ENCODE measurements at places on chromosomes 2 and 18.
A peak's percentile ranks its signal among the peaks of the same experiment; 100 is the strongest.

DNA sequence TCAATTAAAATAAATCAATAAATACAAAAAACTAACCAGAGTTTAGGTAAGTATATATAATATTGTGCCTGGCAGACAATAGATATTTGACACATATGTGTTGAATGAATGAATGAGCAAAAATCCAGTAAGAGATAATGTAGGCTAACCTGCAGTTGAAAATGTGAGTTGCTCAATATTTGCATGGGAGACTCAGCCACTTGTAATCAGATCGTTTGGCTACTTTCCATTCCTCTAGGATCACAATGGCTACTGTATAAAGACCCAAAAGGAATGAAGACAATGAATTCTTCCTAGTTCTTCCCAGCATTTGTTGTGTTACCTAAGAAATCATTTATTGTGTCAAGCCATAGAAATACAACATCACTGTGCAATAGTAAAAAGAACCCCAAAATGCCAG lies 25.3 kb downstream of the PIEZO2 start:
- no peak for DNase-seq

- DNase-seq: no peak
Observed at GRCh38 chr2:4246364-4247131, 543.2 kb downstream of the DCDC2C start.

GRCh38 chr2:51093016-51093415 lies 61.1 kb upstream of the NRXN1 start:
- no peak for DNase-seq

GRCh38 chr2:157820193-157820592 lies 55.9 kb downstream of the ACVR1 start:
- no peak for DNase-seq

GRCh38 chr2:234670052-234670451 lies 173.2 kb upstream of the ARL4C start:
- peak; percentile 45 for DNase-seq

- DNase-seq: peak; percentile 74
Observed at GRCh38 chr2:46171411-46171953, 125.7 kb upstream of the EPAS1 start.

GRCh38 chr2:75064691-75065396 lies 106.4 kb downstream of the POLE4 start:
- DNase-seq: no peak

DNA sequence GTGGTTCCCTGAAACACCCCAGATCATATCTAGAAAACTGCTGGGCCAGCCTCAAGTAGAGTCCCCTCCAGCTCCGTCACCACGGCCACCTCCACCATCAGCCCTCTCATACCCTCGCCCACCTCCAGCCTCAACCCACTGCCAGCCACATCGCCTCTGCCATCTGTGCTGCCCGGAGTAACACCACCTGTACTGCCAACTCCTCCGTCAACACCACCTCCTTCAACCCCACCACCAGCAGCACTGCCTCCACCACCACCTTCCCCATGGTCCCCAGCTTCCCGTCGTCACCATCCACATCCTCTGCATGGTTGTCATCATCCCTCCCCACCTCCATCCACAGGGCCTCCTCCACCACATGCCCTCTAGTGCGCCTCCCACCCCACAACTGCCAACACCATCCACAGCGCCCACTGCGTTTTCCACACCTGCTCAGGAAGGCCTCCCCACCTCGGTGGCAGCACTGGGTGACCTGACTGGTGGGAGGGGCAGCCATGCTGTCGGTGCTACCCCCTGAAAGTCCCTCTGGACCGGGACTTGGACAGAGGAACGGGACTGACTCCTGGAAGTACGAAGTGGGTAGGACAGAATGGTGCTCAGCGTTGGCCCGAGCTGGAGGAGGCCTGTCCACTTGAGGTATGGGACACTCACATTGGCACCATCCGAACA lies 1.6 kb downstream of the SNED1 start:
- no peak for DNase-seq

DNA sequence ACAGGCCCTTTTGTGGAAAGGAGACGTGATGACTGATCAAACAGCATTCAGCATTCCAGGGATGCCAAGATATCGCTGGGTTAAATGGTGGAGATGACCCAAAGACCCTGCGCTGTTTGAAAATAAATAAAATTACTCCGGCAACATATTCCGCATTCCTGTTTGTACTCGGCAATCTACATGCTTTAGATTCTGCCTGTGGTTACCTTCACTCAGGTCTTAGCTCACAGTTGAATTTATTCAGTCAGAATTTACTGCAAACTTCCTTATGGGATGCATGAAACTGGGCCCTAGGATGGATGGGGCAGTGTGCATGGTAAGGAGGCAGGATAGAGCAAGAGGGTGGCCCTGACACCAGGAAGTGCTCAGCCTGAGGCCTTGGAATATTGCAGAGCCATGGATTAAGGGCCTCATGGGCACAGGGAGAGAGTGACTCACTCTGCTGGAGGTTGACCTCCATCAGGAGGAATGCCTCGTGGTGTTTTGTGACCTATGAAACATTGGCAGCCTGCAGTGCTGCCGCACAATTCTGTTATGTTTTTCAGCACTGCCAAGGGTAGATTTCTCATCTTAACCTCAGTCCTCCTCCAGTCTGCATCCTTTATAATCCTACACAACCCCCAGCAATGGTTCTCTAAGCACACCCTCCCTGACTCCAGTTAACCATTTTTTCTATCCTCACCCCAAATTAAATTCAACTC lies 321.4 kb downstream of the IRS1 start:
- DNase-seq: peak; percentile 71

GRCh38 chr2:216632952-216633615 lies at the start of gene IGFBP2:
TSS of gene IGFBP2 (plus strand) at chr2:216633420. CDS start at chr2:216633524, 104 bp downstream.
- no peak for DNase-seq

DNA sequence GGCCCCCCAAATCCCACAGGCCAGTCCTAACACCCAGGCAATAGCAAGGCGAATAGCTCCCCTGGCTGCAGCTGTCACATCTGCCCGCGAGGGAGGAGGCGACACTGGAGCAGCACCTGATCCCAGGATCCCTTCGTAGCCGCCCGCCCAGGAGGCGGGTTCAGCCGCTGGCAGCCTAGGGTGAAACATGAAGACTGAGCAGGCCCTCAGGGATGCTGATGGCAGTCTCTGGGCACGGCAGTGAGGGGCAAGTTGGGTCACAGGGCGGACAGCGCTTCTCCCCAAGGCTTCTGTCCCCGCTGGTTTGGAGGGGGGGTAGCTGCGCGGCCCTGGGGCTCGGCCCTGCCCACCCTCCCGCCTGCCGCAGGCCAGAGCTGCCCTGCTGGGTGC lies 1.9 kb downstream of the DNMT3A start:
- DNase-seq: no peak

- DNase-seq: no peak
Observed at GRCh38 chr2:231640641-231641111, 48.0 kb downstream of the TEX44 start.

DNA sequence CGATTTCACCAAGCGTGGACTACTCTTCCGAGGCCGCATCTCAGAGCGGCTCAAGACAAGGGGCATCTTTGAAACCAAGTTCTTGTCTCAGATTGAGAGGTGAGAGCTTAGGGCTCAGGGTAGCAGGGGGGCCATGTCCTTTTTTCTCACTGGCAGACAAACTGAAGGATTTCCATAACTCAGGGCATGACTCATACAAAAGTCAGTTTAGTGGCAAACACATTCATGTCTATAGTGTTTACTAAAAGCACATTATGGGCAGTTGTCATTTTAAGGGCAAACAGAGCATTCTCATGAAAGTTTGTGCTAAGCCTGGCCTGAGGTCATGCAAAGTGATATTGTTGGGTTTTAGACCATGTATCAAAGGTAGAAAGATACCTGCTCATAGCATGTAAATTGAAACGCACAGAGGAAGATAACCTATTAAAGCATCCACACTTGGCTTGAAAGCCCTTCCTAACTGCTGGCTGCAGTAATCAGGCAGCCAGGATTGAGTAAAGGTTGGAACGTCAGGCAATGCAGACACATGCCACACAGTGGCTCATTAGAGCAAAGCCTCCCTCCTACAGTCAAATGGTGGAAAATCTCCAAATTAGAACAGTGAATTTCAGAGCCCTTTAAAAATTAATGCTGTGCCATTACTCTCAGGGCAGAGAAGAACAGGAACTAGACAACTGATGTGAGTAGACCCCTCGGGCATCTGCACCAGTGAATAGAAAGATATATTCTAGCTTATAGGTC lies 54.2 kb downstream of the HK2 start:
- no peak for DNase-seq

GRCh38 chr18:9890957-9891356 lies 5.2 kb downstream of the TXNDC2 start:
- no peak for DNase-seq

DNA sequence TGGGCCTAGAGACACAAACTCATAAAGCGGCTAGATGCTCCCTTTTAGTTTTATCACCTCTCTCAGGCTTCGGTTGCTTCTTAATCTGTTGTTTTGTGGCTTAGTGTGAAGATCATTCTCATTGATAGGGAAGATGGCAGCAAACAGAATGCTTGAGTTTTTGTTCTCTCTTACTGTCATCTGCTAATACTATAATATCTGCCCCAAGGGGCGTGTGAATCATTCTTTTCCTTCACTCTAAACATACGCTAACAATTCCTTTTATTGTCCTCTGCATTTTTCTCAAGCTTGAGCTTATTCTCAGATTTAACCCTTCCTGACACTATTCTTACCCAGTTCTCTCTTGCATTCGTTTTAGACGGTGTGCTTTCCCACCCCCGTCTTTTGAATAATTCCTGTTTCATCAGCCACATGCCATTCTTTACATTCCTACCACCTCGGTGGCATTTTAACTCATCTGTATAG lies 323.9 kb upstream of the NRP2 start:
- peak; percentile 49 for DNase-seq

DNA sequence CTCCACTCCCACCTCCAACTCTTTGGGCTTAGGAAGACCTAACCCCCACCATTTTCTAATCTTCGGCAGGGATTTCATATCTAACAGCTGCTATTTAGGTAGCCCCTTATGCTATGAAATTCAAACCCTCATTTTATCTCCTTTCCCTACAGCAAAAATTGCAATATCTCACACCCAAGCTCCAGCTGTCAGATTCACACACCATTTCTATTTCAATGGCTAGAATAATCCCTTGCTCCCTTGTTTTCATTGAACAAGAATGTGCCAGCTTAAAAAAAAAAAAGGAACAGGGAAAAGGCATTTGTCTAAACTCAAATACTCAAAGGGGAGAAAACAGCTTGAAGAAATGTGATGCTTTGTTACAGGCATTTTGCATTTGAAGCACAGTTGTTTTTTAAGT lies 850.6 kb upstream of the ACVR2A start:
- no peak for DNase-seq

DNA sequence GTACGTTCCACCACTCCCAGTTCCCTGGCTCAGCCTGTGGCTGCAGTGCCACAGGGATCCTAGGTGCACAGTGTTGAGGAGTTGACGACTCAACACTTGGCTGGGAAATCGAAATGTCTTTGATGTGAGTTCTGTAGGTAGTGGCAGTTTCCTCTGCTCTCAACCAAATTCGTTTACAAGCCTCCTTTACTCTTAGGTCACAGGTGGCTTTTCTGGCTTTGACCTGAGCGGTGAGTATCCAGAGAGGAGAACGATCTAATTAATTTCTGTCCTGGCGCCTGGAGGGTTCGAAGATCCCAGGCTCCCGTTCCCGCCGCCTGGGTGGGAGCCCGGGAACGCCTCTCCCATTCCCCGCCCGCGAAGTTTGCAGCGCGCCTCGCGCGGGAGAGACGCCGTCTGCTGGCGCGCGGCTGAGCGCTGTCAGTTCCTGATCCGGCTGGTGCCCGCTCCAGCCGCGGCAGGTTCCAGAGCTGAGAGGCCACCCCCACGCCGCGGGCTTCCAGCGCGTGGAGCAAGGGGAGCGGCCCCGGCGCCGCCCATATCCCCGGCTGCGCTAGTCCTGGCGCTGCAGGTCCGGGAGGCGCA lies at the start of gene LAMA3:
TSS of gene LAMA3 (plus strand) at position 423 of the 585 bp plus-strand sequence. CDS start 231 bp downstream, outside the sequence.
- DNase-seq: no peak

- no peak for DNase-seq
Observed at GRCh38 chr18:48053881-48054816, 123.7 kb upstream of the SMAD2 start.

DNA sequence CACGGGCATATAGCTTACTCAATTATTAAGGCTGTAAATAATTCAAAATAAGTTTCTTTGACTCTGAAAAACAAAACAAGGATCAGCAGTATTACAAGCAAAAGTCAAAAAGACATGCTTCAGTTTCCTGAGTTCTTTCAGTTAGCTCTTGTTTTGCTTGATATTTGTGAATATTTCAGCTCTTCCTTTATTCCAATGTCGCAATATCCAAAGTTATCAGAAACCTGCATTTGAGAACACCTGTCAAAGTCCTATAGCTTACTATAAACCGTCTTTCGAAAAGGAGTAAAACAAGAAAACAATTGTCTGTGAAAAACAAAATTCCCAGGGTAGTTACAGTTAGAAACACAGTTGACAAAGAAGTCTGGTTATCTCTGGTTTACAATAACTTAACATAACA lies 14.7 kb downstream of the CYP27A1 start:
- no peak for DNase-seq

- DNase-seq: no peak
Observed at GRCh38 chr2:241584436-241584835, 25.9 kb downstream of the BOK start.

DNA sequence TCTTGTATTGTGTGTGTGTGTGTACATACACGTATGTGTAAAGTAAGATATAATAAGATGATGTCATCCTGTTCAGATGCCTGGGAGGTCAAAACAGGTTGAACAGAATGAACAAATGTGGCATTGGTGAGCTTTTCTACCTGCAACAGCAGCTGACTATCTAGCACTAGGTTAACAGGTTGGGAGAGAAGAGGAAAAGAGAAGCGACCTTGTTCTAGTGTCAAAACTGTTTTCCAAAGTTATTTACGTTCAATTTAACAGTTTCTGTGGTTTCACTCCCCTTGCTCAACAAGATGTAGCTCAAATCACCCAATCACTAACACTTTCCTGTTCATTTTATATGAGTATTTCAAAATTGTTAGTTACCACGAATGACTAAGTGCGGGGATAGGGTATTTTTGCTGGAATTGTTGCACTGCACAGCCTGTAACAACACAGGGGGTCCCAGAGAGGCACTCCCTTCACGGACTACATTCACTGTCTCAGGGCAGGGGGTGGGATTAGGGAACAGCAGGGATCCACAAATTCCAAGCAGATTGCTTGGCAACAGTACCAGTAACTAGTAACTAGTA lies 67.5 kb upstream of the DTNB start:
- no peak for DNase-seq

DNA sequence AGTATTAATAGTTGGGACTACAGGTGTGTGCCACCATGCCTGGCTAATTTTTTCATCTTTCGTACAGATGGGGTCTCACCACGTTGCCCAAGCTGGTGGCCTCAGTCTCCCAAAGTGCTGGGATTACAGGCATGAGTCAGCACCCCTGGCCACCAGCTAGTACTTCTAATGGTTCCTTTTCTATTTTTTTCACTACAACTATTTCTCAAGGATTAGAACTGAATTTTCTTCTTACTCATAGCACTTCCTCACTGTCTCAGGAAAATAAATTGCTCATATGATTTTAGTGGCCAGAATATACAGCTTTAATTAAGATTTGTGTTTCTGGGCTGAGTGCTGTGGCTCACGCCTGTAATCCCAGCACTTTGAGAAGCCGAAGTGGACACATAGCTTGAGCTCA lies 43.2 kb upstream of the SOS1 start:
- no peak for DNase-seq

GRCh38 chr2:126930970-126931590 lies 32.4 kb downstream of the TEX51 start:
- no peak for DNase-seq

All from GM04503 (cell line).